ENCODE measurements at places on chromosomes 2 and 18. TPM values are rescaled to one million over a fixed set of nuclear protein-coding genes. Genes with fewer than 3 reads are reported as not detected.

DNA sequence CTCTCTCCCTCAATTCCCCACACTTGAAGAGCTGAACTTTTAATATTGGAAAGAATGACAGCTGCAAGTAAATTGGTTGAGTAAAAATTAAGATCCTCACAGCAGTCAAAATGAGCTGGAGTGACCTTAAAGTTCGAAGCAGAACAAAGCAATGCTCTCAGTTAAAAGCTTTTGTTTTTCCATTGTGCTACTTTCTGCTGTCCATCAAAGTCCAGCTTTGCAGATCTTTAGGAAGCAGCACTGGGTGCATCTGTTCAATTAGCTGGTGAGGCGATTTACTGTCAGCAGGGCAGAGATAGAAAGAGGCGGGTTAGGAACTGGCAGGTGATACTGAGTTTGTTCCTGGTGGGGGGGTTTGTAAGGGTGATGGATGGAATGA, 834.8 kb downstream of the CPS1 start:
- H3K4me1 ChIP-seq = no peaks in the 10 kb centered on the region
- no peaks in the 10 kb centered on the region for H3K36me3 ChIP-seq
- H3K4me3 ChIP-seq = no peak overlapping the region
- H3K27ac ChIP-seq = no peak overlapping the region

- H3K4me3 ChIP-seq = no peak overlapping the region
- no peaks in the 10 kb centered on the region for H3K36me3 ChIP-seq
- H3K4me1 ChIP-seq = no peaks in the 10 kb centered on the region
- DNase-seq = no peak
These were observed 173.8 kb upstream of the SALL3 start for GRCh38 chr18:78805840-78806239.

- H3K27me3 ChIP-seq = no peaks in the 10 kb centered on the region
- no peak overlapping the region for H3K27ac ChIP-seq
- peak; percentile 8 for DNase-seq
- H3K4me1 ChIP-seq = no peaks in the 10 kb centered on the region
- H3K4me3 ChIP-seq = no peak overlapping the region
These were observed 469.4 kb upstream of the SMIM21 start for GRCh38 chr18:75896865-75897264.

DNA sequence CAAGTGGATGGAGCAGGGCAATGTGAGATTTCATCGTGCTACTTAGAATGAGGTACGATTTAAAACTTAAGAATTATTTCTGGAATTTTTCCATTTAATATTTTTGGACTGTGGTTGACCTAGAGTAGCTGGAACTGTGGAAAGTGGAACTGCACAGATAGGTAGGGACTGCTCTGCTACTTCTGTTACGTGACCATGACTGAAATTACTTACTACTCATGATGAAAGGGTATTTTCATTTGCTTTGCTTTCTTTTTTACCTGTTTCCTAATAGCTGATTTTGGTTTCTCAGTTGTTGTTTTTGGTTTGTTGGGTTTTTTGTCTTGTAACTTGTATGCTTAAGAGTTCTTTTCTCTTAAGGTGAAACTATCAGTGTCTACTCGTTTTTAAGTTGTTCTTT, 11.4 kb downstream of the UBE2E3 start:
- DNase-seq = no peak
- no peak overlapping the region for H3K27ac ChIP-seq
- no peaks in the 10 kb centered on the region for H3K27me3 ChIP-seq

GRCh38 chr2:174777347-174778084, 13.2 kb upstream of the CHRNA1 start:
- H3K27me3 ChIP-seq = peaks cover 4% of the 10 kb centered on the region
- H3K36me3 ChIP-seq = no peaks in the 10 kb centered on the region
- H3K27ac ChIP-seq = no peak overlapping the region
- no peak overlapping the region for H3K4me3 ChIP-seq
- no peak for DNase-seq

DNA sequence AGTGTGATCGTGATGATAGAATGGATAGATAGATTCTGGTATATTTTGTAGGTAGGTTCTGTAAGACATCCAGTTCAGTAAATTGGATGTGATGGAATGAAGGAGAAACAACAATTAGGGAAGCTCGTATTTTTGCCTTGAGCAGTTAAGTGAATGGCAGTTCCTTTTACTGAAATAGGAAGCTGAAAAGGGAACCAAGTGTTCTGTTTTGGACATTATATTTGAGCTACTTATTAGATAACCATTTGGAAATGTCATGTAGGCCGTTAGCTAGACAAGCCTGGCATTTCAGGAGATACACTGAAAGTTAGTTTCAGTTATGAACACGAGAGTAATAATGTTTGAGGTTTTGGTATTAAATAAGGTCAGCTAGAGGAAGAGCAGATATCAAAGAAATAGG, 41.5 kb downstream of the MARCHF7 start:
- DNase-seq = no peak
- peaks cover 82% of the 10 kb centered on the region for H3K36me3 ChIP-seq
- no peaks in the 10 kb centered on the region for H3K4me1 ChIP-seq
- no peak overlapping the region for H3K4me3 ChIP-seq
- no peaks in the 10 kb centered on the region for H3K27me3 ChIP-seq

DNA sequence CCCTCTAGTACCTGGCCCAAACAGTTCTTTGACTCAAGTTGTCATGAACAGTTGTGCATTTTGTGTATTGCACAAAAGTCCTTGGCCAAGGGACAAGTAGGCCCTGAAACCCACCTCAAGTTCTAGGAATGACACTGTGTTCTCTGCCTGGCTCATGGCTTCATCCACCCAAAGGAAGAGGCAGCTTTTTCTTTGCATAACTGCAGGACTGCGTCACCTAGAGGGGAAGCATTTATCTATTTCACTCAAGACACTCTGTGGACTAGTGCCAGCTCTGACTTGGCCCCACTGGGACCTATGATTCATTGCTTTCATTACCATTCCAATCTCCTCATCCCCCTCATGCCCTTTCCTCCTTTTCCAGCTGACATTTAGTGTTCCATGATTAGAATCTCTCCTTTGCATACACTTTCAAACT, 119.3 kb upstream of the SIX2 start:
- no peak overlapping the region for H3K4me3 ChIP-seq
- H3K27me3 ChIP-seq = no peaks in the 10 kb centered on the region
- no peak for DNase-seq
- no peaks in the 10 kb centered on the region for H3K4me1 ChIP-seq
- no peaks in the 10 kb centered on the region for H3K36me3 ChIP-seq

RNF152 gene
- polyA plus RNA-seq = 0.08 TPM

KCNG2 gene
- not detected for polyA plus RNA-seq

RBM44 gene
- polyA plus RNA-seq = 0.50 TPM

PLGLB2 gene
- polyA plus RNA-seq = 0.25 TPM

TXNL4A gene
- polyA plus RNA-seq = 172 TPM

UGT1A7 gene
- not detected for polyA plus RNA-seq
